ENCODE measurements at places on chromosomes 12 and 14. TPM values are rescaled to one million over a fixed set of nuclear protein-coding genes. Genes with fewer than 3 reads are reported as not detected.

Gene ACADS
- 12.3 TPM for total RNA-seq

Gene TMPRSS12
- total RNA-seq: not detected

Gene ISM2
- total RNA-seq: not detected

DNA sequence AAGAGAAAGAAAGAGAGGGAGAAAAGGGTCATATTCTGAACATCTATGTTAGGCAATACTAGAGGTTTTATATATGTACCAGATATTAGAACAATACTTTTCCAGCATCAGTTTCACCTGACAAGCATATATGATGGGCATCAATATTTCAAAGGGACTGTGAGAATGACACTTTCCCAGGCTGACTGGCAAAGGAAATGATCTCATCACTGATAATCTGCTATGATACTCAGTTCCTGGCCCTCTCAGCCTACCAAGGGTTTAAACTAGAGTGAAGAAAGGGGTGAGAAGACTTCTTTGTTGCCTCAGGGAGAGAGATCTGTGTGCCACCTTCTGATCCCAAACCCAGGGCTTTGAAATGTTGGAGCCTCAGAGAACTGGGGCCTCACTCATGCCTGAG lies 183.5 kb downstream of the TTC8 start:
- DNase-seq: no peak

- no peak for DNase-seq
These were observed 113.0 kb downstream of the BEGAIN start for GRCh38 chr14:100474196-100474595.

DNA sequence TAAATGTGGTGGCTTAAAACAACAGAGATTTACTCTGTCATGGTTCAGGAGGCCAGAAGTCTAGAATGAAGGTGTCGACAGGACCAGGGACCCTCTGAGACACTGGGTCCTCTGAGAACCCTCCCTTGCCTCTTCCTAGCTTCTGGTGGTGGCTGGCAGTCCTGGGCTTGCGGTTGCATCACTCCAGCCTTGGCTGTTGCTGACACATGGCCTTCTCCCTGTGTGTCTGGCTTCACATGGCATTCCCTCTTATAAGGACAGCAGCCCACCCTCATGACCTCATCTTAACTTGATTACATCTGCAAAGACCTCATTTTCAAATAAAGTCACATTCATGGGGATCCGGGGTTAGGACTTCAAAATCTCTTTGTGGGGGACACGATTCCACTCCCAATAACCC lies 36.9 kb downstream of the MVK start:
- DNase-seq: no peak

DNA sequence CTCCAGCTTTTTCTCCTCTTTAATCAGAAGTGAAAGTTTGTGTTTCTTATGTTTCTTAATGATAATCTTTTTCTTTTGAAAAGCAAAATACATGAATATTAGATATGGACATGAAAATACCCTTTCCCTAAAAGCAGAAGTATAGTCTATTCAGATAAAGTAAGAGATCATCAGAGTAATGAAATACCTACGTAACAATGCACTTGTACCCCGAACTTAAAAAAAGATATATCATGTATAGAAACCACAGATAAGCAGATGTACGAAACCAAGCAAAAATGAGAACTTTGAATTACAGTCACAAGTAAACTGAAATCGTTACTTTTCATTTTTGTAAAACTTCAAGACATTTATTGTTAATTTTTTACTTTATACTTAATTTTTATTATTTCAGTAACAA lies 1.5 kb upstream of the GPR65 start:
- DNase-seq: no peak

DNA sequence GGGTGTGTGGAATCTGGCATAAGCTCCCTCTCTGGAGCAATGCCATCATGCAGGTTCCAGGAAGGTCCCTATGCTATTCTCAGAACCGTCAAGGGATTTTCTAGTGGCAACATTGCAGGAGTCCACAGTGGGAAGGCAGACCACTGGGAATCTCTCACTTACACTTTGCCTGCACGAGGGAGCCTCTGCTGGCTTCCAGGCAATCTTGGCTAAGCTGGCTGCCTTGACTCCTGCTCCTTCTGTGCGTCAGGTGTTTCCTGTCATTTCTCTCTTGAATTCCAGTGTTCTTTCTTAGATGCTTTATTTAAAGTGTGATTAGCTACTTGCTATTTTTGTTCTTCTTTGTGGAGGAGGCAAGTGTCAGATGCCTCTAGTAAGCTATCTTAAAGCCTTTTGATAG lies 414.0 kb upstream of the ATP2B1 start:
- no peak for DNase-seq

GRCh38 chr14:38207377-38207735 lies 348 bp upstream of the SSTR1 start:
- no peak for DNase-seq

GRCh38 chr14:81153187-81153586 lies 67.6 kb downstream of the GTF2A1 start:
- no peak for DNase-seq

Measured in skin of body (tissue), 3 donors.